Astrocyte (in vitro differentiated cells and primary cell): ENCODE measurements at places on chromosomes 1 and 21.

DNA sequence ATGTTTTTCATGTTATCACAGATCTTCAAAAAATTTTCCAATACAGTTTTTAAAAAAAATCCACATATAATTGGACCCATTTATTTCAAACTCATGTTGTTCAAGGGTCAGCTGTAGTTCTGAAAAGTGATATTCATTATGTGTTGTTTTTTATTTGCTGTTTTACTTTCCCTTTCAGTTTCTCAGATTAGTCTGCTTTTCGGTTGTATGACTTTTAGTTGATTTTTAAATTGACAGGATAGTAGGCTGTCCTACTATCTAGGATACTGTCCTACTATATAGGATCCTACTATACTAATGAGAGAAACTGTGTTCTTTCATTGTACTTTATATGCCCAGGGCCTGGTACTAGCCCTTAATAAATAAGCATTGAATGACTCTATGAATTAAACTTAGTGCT is 33.6 kb upstream of the GPR52 start:
- DNase-seq: no peak

GRCh38 chr1:6106977-6107376 is 61.3 kb downstream of the KCNAB2 start:
- no peak for DNase-seq

GRCh38 chr1:17535300-17535936 is 4.1 kb upstream of the ARHGEF10L start:
- DNase-seq: no peak

- no peak for DNase-seq
Observed at GRCh38 chr1:6162773-6163172, 17.3 kb downstream of the CHD5 start.

GRCh38 chr1:8165595-8166360 is 139.7 kb upstream of the ERRFI1 start:
- DNase-seq: no peak

DNA sequence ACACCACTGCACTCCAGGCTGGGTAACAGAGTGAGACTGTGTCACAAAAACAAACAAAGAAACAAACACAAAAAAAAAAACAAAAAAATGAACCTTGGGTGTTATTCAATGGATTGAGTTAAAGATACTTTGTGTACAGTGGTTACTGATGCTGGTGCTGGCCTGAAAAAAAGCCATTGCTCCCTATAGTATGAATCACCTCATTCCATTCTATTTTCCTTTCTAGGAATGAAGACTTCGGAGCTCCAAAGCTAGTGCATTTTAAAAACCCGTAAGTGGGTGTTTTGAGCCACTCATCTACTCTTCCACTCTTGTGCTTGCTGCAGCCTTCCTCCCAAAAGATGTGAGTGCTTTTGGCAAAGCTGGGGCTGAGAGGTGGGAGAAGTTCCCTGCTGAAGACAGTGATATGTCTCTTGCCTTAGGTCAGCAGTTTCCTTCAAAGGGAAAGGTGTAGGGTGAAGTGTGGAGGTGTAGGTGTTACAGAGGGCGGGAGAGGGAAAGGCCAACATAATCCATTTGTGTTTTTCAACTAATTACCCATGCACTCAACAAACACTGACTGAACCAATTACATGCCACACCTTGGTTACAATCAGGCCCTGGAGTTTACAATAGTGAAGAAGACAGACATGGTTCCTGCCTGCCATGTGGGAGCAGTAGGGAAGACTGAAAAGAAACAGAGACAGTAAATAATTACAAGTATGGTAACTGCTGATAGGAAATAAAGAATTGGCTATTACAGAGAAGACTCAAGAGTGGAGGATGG is 55.0 kb upstream of the SERBP1 start:
- no peak for DNase-seq

DNA sequence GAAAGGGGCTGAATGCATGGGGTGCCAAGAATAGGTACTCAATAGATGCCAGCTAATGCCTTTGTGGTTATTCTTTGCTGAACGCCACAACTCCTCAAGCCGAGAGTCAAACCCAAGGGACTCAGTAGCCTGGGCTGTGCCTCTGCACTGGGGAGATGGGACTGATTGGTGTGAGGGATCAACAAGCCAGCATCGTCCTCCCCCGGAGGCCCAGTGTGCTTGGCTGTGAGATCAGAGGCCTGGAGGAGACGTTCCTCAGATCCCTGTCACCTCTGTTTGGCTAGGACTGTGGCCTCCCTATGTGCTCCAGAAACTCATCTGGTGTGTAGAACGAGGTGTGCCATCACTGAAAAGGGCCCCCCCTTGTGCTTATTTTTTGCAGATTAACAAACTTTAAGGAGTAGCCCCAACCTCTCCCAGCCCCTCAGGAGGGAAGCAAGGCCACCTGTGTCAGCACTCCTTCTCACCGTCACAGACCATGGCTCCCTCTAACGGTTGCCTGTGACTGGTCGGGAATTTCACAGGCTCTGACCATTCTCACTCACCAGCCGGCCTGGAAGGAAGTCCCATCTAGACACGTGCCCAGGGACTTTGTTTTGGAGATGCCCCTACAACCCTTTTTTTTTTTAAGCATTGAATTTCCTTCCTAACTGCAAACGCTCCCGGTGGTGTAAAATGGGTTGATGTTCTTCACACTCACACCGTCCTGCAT is 194.0 kb upstream of the VAMP3 start:
- no peak for DNase-seq

DNA sequence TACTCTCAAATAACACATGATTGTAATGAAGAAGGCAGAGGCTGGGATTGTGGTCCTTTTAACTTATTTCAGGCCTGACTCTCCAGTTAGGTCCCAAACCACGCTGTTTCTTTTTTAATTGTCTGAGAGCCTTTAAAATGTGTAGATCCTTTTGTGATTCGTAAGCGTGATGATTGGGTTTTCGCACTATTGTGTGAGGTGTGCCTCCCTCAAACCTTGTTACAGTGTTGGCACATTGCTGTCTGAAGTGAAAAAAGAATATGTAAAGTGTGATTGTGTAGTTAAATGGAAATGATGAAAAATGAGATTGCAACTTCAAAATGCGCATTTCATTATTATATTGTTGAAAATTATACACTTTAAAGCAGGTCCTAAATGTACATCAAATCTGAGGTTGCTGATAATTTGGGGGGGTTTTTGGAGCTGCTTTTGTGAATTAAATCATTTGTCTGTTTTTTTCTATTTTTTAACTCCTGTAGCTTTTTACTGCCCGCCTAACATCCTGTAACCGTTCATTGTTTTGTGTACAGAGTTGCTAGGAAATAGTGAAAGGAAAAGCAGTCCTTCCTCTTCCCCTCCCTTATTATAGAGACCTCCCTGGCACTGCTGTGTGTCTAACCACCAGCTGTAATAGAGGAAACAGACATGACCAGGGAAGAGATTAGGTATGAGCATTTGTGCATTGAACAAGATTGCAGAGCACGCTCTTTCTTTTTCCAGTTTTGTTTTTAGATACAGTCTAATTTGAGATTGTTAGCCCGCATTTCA is 43.3 kb downstream of the IARS2 start:
- no peak for DNase-seq

DNA sequence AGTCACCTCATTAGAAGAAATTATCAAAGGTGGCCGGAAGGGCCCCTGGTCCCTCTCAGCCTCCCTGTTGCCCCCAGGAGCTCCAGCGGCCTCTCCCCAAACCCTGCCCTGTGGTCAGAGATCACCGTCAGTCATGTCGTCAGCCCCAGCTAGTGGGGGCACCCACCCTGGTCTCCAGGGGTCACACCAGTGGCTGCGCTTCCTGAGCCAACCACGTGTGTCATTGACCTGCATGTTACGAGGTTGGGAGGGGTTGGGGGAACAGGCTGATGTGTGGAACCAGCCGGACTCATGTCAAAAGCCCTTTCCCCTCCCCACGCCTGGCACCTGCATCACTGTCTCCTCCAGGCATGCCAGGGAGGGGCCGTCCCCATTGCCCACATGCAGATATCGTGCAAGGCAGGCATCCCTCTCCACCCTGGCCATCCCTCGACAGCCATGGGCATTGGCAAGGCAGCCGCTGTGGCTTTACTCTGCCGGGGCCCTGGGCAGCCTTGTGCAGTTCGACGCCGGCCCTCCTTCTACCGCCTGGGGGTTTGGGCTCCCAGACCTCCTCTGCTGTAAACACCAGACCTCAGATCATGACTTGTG is 128.7 kb downstream of the CRYAA start:
- no peak for DNase-seq

DNA sequence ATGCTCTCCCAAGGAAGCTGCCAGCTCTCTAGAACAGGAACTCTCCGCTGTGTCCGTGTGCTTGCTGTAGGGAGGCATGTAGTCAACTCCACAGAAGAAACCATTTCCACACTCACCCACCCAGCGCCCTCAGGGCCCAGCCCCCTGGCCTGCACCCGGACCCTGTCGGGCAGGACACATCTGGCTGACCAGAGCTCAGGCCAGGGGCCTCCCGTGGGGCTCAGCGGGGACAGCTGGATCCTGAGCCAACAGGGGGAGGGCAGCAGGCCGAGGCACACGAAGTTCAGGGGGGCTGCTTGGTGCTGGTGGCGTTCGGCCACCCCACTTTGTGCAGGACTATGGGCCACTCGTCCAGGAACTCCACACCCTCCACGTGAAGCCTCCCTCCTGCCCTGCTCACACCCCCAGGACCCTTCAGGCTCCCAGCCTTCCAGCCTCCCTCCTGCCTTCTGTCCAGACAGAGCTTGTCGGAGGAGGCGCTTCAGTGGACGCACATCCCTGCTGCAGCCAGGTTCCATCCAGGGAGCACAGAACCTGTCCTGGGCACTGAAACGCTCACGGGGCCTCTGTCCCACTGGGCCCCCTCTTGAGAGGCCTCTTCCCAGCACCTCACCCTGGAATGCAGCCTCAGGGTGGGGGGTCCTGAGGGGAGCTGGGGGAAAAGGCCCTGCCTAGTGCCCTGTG is 15.0 kb upstream of the FAAP20 start:
- no peak for DNase-seq

DNA sequence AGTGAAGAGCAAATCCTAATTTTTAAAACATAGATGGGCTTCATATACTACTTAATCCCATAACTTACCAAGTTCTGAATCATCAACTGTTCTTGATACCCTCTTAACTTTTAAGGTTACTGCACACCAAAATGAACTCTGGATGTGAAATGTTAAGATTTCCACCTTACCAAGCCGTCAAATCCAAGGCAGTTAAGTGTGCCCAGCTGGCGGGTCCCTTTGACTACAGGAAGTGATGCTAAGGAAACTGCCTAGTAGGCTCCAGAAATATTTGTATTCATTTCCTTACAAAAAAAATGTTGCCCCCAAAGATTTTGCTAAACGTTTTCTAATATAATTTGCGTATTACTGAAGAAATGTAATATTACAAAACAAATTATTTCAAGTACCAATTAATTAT is 10.7 kb downstream of the NRIP1 start:
- DNase-seq: no peak

GRCh38 chr1:55054396-55054795 is 15.0 kb downstream of the PCSK9 start:
- no peak for DNase-seq
